Kidney capillary endothelial cell (primary cell): ENCODE measurements at places on chromosomes 12 and 14.

DNA sequence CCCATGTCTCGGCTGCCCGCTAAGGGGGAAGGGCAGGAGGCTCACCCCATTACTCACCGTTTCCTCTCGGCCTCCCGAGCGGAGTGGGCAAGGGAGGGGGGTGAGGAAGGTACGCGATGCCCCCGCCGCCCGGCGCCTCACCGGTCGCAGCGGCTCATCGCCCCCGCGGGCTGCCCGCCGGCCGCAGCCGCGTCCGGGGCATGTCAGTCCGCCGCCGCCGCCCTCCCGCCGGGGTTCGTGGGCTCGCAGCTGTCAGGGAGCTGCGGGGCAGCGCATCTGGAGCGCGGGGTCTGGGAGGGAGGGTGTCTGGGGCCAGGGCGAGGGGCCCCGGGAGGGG is 461 bp downstream of the SLC8A3 start:
- no peak for DNase-seq

DNA sequence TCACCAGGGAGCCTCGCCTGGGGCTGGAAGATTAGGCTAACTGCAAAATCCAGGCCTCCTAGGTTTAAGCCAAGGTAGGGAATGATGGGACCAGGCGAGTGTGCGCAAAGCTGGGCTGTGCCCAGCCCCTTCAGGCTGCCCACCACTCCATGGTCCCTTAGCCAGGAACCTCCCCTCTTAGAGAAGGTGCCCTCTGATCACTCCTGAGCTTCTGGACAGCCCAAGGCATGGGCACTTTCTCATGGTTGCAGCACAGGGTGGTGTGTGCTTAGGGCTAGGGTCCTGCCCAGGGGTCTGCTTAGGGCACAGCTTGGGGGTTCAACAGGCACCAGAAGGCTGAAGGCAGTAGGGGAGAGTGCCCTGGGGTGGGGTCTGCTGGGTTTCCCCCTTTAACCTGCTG is 69.0 kb downstream of the PRIMA1 start:
- no peak for DNase-seq

- no peak for DNase-seq
These were observed 3.0 kb downstream of the TNFAIP2 start for GRCh38 chr14:103126088-103126872.

DNA sequence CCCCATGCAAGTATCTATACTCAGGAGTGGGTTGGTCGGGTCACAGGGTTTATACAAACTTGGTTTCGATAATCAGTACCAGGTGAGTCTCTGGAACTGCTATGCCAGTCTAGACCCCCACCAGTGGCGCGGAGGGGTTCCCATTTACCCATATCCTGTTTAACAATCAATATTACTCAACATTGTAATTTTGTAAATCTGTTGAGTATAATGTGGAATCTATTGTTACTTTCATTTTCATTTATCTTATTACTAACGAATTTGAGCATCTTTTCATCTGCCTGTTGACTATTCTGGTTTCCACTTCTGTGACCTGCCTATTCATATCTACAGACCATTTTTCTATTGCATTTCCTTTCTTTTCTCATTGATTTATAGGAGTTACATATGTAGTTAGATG is 275.2 kb upstream of the CRY1 start:
- no peak for DNase-seq

GRCh38 chr12:40942326-40942725 is 245.8 kb upstream of the PDZRN4 start:
- no peak for DNase-seq
